ENCODE measurements at places on chromosomes 3 and 15.

GRCh38 chr3:51568036-51568435 lies 29.5 kb downstream of the RAD54L2 start:
- DNase-seq: peak; percentile 51

DNA sequence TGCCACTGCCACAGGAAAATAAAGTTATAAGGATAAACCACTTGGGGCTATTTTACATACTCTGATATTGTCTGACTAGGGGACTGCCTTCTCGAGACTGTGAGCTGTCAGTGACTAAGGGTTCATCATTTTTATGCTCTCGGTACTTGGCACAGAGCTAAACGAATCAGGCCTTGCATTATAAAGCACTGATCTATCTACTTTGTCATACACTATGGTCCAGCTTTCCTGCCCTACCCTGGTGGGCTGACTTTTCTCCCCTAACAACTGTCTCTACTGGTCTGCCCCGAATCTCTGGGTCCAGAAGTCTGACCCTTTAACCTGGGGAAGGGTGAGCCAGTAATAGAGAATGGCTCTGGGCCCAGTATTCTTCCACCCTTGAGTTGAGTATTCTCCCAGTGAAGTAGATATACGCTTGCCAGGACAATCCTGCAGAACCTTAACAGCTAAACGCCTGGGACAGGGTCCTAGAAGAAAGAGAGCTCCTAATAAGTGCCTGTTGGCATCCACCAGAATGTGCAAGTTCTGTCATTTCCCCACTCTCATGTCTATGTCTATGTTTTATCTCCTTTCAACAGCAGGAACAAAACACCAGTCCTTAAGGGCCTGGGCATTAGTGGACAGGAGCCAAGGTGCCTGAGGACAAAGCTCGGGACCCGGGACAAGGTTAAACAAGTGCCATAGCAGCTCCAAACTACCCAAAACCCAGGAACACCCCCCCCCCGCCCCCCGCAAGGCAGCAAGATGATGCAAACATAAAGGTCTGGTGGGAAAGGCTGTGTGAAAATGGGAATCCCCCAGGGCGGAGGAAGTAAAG lies 1.2 kb downstream of the LARP6 start:
- peak; percentile 20 for DNase-seq

GRCh38 chr3:188068342-188068741 lies 85.6 kb upstream of the LPP start:
- DNase-seq: no peak

- no peak for DNase-seq
Measured at GRCh38 chr3:169668957-169669741, 5.6 kb upstream of the MECOM start.

GRCh38 chr3:14344351-14344750 lies 58.1 kb upstream of the SLC6A6 start:
- no peak for DNase-seq

DNA sequence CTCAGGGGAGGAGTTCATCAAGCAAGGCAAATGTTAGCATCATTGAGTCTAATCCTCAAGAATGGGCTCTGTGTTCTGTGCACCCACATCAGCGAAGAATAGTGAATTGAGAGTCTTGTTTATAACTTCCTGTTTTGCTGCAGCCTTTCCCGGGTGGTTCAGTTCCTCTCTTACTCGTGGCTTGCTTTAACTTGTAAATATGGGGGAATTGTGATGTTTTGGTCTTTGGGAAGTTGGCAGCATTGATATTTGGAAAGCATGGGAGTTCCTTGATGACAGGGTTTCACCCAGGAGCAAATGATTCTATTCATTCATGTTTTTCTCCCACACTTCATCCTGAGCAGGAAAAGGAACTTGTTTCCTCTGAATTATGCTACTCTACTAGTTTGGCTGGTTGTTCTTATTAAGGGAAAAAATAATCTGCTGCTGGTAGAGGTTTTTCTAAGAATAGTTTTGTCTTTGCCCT lies 40.4 kb downstream of the GPD1L start:
- DNase-seq: no peak

- no peak for DNase-seq
Measured at GRCh38 chr15:81163961-81164800, 30.1 kb downstream of the CFAP161 start.

GRCh38 chr3:141143517-141143916 lies 88.1 kb upstream of the PXYLP1 start:
- DNase-seq: no peak

GRCh38 chr3:178231645-178232044 lies 304.6 kb upstream of the KCNMB2 start:
- DNase-seq: no peak

- DNase-seq: no peak
Measured at GRCh38 chr3:39637807-39638206, 170.3 kb downstream of the MOBP start.

GRCh38 chr3:194840661-194841514 lies 155.2 kb downstream of the FAM43A start:
- no peak for DNase-seq

GRCh38 chr3:38002940-38003339 lies 12.4 kb downstream of the VILL start:
- DNase-seq: no peak

DNA sequence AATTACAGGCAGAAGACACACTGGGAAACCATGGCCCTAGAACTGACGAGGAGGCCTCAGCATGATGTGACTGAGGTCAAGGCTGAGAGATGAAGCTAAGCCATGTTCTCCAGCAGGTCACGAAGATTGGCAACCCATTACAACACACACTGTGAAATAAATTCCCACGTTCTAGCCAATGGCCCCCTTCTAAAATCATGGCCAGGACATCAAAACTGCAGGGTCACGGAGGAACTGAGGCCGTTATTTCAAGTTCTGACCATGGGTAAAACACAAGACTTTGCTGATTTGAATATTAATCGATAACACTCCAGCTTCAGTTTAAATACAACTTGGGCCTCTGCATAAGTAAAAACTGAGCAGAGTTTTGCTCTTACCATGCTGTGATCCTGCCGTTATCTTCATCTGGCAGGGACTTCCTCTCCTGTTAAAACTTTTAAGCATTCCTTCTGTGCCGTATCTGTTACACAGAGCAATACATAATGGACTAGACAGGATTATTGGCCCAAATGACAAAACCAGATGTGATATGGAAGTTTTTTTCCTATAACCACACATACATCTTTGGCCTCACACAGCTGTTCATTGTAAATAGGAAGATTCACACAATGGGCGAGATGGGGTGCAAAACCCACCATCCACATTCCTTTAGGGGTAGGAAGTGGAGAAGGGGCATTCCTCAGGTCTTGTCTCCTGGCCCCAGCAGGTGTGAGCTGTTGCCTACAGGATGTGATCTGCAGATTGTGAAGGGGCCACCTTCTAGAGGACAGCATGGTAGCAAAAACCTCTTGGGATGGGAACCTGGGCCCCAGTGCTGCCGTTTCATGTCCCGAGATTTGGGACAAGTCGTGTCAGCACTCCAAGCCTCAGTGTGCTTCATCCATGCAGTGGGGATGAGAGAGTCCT lies 207.4 kb downstream of the OPA1 start:
- no peak for DNase-seq

DNA sequence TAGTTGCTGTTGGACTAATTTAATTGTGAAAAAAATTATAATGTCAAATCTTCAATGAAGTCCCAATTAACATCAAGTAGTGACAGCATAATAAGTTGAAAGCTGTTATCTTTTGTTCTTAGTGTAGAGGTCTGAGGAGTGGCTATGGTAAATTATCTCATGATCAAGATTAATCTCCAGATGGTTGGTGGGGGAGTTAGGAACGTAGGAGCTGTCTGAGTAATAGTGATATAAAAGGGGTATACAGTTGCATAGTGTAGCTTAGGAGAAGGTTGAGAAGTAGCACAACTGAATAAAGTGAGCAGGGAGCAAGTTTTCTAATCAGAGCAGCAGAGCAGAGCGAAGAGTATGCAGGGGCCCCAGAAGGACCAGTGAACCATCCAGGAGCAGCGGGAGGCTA lies 19.5 kb downstream of the TMOD2 start:
- no peak for DNase-seq

GRCh38 chr3:143826296-143826695 lies 22.0 kb downstream of the SLC9A9 start:
- no peak for DNase-seq

DNA sequence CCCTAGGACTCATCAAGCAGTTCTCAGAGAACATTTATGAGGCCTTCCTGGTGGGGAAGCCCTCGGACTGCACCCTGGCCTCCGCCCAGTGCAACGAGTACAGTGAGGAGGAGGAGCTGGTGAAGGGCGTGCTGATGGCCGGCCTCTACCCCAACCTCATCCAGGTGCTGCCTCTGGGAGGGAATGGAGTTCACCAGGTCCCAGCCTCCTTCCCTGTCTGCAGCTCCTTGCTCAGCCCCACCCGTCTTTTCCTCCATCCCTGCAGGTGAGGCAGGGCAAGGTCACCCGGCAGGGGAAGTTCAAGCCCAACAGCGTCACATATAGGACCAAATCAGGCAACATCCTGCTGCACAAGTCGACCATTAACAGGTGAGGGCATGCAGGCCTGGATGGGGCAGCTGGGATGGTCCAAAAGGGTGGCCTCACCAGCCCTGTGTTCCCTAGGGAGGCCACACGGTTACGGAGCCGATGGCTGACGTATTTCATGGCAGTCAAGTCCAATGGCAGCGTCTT lies 46.3 kb downstream of the DHX30 start:
- no peak for DNase-seq

- DNase-seq: no peak
Measured at GRCh38 chr3:12662593-12663400, 1.1 kb downstream of the RAF1 start.

DNA sequence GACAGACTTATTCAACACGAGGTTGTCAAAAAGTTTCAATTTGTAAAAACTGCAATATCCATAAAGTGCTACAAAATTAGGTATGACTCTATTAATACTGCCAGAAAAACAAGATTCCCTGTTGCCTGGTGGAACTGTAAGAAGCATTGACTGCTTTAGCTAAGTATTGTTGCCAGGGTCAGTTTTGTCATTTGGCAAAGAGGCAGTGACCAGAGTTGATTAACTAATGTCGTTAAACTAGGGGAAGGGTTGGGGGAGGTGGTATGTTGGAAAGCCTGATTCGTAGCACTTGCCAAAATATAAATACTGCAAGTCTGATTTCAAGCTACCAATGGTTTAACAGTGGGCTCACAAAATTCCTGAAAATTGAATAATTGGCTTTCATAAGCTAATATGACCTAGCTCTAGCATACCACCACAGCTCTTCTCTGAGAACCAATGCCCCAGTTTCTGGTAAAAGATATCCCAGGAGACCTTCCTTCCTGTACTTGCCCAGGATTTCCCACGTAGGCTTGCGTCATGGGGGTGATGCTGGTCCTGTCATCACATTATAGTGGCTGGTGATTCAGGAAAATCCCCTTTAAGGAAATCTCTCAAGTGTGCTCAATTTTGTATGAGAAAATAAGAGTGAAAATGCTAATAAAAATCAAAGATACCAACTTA lies 266.4 kb upstream of the TBC1D5 start:
- no peak for DNase-seq

DNA sequence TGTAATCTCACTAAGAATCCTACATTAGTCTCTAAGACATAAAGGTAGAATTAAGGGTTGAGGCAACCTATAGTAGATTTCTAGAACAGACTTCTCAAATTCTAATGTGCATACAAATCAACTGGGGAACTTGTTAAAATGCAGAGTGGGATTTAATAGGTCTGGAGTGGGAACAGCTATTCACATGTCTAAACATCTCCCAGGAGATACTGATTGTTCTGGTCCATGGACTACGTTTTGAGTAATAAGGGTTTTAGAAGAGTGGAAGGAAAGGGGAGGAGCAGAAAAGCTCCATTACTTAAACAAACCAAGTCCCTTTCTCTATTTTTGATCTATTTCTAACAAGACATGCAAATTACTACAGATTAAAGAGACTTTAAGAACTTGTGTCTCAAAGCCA lies 524.8 kb downstream of the TUSC7 start:
- no peak for DNase-seq

DNA sequence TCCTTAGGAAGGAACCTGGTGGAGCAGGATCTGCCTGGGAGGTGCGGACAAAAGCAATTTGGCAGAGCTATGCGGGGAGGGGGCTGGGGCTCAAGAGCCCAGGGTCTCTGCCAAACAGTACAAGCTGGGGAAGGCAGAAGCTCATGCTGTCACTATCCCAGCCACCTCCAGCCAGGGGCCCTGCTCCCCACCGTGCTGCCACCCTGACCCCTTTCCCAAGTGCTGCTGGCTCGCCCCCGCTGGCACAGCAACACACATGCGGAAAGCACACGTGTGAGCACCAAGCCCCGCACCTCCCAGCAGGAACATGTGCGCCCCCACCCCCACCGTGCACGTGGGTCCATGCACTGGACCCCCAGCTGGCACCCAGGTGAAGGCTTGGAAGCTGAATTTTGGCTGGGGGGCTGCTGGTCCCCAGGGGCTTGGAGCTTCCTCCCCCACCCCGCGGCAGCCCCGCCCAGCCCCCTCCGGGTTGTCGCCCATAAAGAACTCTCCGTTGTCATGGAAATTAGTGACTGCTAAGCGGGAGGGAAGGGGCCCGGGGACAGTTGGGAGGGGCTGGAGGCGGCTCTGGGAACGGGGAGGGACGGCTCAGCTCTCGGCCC lies 742 bp downstream of the CAMKV start:
- no peak for DNase-seq

DNA sequence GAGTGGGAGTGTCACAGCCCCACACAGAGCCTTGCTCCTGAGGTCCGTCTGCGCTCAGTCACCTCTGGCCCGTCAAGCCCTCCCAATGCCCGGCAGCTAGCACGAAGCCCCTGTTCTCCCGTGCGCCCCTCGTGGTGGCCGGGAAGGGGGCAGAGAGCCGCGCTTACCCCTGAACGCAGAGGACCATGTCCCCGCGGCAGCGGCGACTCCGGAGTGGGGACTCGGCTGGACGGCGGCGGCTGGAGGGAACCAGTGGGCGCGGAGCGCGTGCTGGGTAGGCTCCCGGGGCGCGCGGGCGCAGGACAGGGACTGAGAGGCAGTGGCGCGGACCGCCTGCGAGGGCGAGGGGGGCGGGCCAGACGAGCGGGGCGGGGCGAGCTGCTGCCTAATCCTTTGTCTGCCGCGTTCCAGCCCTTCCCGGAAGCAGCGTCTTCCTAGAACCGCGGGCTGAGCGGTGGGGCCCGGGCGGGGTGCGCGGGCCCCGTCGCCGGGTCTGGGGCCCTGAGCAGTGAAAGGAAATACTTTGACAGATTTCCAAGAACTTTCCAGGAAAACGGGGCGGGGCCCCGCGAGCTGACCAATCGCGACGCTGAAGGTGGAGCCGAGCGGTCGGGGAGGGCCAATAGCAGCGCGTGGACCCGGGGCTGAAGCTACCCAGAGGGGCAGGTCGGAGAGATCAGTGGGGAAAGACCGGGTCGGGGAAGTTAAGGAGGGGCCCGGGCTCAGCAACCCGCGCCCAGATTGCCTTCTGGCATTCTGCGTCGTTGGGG lies at the start of gene CISH:
Gene CISH (minus strand): TSS at position 311 of the 770 bp plus-strand sequence. CDS start 124 bp downstream, at position 187.
- peak; percentile 83 for DNase-seq

DNA sequence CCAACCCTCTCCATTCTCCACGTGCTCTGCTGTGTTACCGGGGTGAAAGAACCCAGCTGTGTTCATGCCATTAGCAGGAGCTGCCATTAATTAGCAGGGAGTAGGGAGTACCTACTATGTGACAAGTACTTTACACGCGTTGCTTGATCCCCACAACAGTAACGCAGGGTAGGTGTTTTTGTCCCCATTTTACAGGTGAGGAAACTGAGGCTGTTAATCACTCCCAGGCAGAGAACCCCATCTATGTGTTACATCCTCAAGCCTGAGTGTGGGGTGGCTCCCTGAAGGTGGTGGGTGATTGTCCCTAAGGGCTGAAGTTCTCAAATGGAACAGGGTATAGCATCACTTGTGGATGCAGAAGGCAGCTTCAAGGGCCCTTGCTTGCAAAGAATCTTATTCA lies 22.8 kb downstream of the MELTF start:
- DNase-seq: no peak

- DNase-seq: no peak
Measured at GRCh38 chr3:74614107-74614967, at the start of gene CNTN3. Gene CNTN3 (minus strand): TSS chr3:74614659. CDS start chr3:74521112, 93,547 bp downstream.

- DNase-seq: no peak
Measured at GRCh38 chr3:97613139-97613538, 151.4 kb upstream of the ARL6 start.

Measured in cerebellum (tissue), 4 donors.